T-helper 1 cell (primary cell): ENCODE measurements at places on chromosomes 11 and 22.

DNA sequence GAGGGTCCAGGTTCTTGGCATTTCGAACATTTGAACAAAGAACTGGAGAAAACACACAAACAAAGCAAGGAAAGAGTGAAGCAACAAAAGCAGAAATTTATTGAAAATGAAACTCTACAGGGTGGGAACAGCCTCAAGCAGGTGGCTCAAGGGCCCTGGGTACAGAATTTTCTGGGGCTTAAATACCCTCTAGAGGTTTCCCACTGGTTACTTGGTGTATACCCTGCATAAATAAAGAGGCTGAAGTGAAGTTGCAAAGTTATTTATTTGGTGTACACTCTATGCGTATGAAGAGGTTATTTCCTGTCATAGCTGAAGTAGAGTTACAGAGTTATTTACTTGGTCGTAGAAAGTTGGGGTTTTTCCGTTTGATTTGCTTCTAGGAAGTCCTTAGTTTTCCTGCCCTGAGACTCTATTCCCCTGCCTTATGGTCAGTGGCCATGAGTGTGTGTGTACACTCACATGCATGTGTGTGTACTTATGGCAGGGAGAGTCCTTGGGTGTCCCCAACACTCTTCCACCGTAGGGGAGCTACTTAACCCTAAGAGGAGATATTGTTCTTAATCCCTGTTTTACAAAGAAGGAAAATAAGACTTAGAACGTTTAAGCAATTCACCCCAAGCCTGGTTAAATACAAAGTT, 5.6 kb upstream of the SMCO4 start:
- no peak for DNase-seq

GRCh38 chr11:123328281-123328867, 101.7 kb upstream of the GRAMD1B start:
- DNase-seq = no peak

DNA sequence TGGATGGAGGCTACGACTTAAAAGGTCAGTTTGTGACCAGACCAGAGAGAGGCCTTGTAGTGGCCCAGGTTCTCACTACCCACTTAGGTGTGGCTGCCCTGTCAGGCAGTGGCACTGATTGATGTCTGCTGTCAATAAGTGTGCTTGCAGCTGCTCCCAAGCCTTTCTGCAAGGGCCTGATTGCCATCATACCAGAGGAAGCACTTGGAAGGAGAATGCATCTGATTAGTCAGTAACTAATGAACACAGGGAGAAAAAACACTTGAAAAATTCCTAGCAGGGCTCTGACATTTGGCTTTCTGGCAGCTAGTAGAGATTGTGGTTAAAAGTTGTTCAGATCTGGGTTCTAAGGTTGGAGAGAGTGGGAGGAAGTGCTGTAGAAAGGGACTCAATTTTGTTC, 107.5 kb downstream of the NAV2 start:
- DNase-seq = no peak

DNA sequence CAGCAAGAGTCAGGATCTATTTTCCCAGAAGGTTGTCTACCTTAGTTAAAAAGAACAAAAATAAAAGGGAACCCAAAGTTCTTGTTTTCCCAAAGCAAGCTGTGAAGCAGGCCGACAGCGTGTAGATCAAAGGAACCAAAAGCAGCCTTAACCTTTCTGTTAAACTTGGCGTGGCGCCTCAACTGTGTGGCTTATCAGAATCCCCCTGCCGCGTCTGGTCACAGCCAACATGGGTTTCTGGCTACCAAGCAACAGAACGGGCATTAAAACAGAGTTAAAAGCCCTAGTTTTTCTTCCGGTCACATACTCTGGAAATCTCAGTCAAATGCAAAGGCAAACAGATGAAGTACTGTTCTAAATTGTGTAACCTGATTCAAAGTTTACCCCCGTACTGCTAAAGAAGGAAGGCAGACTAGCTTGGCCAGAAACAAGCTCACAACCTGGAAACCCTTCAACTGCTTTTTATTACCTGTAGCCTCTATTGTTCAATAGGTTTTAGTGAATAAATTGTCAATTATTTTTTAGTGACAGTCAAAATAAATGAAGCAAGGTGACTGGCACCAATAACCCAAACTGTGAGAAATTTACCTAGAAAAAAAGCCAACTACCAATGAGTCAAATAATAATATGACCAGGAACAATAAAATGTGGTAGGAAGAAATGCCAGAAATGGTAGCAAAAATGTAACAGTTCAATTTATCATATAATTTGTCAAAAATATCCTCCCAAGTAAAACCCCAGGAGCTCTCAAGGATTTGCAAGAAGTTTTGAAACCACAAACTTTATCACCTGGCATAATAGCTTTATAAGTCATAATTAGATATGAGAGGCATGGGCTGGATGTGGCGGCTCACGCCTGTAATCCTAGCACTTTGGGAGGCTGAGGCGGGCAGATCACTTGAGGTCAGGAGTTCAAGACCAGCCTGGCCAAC, 21.4 kb downstream of the CHKA start:
- peak; percentile 16 for DNase-seq

DNA sequence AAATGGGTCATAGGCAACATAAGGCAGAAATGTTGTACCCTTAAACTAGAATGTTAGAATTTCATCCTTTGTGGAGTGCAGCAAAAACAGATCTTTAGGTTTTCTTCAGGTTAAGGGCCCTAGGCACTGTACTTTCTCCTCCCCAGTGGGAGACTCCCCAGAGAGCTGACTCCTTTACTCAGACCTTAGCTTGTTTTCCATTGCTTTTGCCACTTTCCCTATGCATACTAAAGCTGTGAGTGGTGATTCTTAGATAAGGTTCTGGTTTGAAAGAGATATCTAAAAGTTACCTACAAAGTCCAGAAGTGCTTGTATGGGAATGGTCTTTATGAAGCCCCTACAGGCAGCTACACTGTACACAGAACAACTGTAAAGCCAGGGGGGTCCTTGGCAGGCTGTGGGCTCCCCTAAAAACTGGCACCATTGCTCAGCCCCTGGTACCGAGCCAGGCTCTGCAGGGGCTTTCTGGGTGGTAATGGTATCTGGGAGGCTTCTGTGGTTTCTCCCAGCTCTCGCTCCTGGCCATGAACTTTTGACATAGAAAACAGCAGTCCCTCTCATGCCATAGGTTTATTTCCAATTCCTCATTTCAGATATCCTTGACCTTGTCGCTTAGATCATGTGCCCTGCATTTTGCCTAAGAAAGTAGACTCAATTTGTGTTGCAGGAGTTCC, 23.2 kb downstream of the AMOTL1 start:
- no peak for DNase-seq

- DNase-seq = no peak
Measured at GRCh38 chr11:97751952-97752351, 1268.8 kb upstream of the CNTN5 start.
